Thyroid gland (tissue), 4 donors: ENCODE measurements at places on chromosomes 2 and 18. TPM values are rescaled to one million over a fixed set of nuclear protein-coding genes. Genes with fewer than 3 reads are reported as not detected.

GRCh38 chr18:62033756-62034155, 140.9 kb upstream of the RNF152 start:
- no peak for DNase-seq

GRCh38 chr2:5690286-5690685, 1.9 kb upstream of the SOX11 start:
- DNase-seq: no peak

DNA sequence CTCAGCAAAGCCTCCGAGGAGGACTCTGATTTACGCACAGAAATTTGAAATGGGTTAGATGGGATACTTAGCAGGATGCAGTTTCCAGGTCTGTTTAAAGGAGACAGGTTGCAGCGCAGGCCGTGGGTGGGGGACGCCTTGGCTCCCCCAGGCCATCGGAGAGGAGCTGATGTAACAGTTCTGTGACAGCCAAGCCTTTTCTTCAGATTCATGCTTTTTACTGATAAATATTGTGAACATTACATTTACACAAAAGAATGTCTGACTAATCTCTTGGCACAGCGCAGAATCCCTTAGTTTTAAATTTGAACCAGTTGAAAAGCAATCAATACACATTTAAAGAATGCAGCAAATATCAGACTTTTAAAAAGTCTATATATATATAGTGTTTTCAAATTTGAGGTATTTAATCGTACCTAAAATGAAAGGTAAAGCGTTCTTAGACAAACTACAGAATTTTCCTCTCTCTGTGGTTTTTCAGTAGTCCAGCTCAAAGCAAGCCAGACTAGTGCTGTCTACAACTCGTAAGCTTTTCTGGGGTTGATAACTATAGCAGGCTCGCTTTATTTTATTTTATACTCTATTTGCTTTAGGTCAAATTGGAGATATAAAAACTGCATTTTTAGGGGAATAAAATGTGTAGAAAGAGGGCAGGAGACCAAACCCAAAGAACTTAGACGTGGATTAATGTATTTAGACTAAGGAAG, 221.9 kb downstream of the PIEZO2 start:
- no peak for DNase-seq

Gene C1QL2
- not detected for total RNA-seq

- DNase-seq: no peak
Measured at GRCh38 chr2:3222636-3223035, 155.0 kb downstream of the EIPR1 start.

Gene ADCY3
- 30.4 TPM for total RNA-seq

Gene DSC3
- not detected for total RNA-seq

Gene TMEM37
- 50.2 TPM for total RNA-seq

Gene ALPP
- total RNA-seq: not detected

Gene TBR1
- total RNA-seq: not detected

DNA sequence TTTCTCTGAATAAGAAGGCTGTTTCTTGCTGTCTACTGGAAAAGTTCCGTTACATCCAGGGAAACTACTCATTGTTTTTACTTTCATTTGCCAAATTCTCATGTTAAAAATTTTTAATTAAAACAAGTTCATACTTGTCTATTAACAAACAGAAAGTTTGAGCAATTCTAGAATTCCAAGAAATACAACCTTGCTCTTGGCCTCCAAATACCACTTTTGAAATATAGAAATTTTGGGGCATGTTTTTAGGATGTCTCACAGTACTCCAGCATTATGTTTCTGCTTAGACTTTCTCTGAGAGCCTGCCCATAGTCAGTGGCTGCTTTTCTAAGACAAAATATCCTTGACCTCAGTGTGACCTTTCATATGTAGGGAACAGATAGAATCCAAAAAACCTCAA, 228.7 kb upstream of the RND3 start:
- no peak for DNase-seq
